ENCODE measurements at places on chromosomes 3 and 15.
A peak's percentile ranks its signal among the peaks of the same experiment; 100 is the strongest.

DNA sequence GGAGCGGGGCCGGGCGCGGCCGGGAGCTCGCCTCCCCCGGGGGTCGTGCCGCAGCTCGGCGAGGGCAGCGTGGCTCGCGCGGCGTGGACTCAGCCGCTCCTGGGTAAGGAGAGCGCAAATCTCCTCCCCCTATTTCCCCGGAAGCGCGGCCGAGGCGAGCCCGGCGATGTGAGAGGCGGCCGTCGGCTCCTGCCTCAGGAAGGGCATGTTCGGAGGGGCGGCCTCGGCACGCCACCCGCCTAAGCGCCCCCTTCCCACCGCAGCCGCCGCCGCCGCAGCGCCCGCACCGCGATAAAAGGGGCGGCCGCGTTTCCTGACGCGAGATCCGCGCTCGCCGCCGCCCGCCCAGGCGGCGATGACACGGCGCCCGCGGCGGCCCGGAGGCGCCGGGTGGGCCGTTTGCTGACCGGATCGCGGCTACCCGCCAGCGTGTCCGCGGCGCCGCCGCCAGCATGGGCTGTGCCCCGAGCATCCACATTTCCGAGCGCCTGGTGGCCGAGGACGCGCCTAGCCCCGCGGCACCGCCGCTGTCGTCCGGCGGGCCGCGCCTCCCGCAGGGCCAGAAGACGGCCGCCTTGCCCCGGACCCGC lies at the start of gene PDE8A:
Gene PDE8A (plus strand): TSS at position 146 of the 590 bp plus-strand sequence. CDS start 307 bp downstream, at position 453.
- peak; percentile 53 for DNase-seq

- DNase-seq: no peak
These were observed 23.3 kb upstream of the HEG1 start for GRCh38 chr3:125078951-125079674.

GRCh38 chr15:28886431-28887338 lies 911 bp downstream of the APBA2 start:
- DNase-seq: no peak

GRCh38 chr3:23752126-23752525 lies 53.6 kb upstream of the UBE2E1 start:
- no peak for DNase-seq

- DNase-seq: no peak
These were observed 12.5 kb upstream of the RPN1 start for GRCh38 chr3:128663151-128663550.

Data from endothelial cell (in vitro differentiated cells).